ENCODE measurements at places on chromosomes 3 and 15. TPM values are rescaled to one million over a fixed set of nuclear protein-coding genes. Genes with fewer than 3 reads are reported as not detected.

Gene SERPINI2
- total RNA-seq, result not detected

Gene RASL12
- 0.05 TPM for total RNA-seq

Gene CMC1
- 28.7 TPM for total RNA-seq

Gene HOMER2
- total RNA-seq, result 10.4 TPM

Gene CTXN2
- not detected for total RNA-seq

Gene LMAN1L
- 0.32 TPM for total RNA-seq

Gene COLQ
- total RNA-seq, result 5.7 TPM

Gene RHOV
- 0.58 TPM for total RNA-seq

Gene HTR3E
- 0.41 TPM for total RNA-seq

Gene MCF2L2
- 2.1 TPM for total RNA-seq

Gene CACNA1D
- total RNA-seq, result 0.54 TPM

Gene ATP8B4
- total RNA-seq, result 1.2 TPM

Gene GOLGA6L1
- 1.9 TPM for total RNA-seq

Data from motor neuron (in vitro differentiated cells).